Effector CD8-positive, alpha-beta T cell (primary cell): ENCODE measurements at places on chromosomes 3 and 15.
A peak's percentile ranks its signal among the peaks of the same experiment; 100 is the strongest.

DNA sequence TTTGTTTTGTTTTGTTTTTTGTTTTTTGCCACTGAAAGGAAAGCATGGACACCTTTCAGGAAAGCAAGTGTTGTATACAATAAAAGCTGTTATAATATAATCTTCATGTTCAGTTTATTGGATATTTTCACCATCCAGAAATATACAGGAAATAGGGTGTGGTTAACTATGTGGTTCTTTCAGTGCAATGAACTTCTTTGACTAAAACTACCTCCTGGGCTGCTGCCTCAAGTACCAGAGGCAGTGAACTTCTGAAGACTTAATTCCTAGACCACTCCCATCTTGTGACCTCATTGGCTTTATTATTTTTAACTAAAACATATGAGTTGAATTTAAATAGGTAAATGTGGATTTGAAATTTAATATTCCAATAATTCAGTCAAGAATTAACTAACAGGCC, 27.1 kb upstream of the TBL1XR1 start:
- DNase-seq, result no peak

DNA sequence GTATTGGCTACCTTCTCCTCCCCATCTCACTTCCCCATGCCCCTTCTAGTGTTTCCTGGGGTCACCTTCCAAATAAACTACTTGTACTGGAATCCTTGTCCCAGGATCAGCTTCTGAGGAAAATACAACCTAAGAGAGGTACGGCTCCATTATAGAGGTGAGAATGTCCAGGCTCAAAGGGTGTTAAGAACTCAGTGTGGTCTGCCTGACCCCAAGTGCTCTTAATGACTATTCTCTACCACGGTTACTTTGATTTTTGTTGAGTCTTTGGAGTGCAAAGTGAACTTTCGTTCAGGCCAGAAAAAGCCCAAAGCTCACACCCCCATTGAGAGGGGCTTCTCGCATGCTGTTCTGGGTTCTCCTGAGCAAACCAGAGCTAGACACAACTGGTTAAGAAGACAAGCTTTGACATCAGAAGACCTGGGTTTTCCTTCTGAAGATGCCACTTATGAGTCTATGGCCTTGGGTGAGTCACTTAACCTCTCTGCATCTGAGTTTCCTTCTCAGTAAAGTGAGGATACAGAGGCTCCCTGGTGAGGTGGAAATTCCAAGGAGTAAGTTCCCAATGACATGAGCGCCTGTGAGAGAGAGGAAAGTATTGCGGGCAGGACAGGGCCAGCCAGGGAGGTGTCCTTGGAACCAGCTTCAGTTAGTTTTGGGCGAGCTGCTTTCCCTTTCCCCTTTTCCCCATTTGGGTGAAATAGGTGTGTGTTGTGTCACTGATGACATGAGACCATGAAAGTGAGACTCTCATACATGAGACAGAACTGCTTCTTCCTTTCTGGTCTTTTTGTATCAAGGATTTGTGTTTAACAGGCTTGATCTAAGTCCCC, 475.0 kb upstream of the PROK2 start:
- DNase-seq, result no peak

DNA sequence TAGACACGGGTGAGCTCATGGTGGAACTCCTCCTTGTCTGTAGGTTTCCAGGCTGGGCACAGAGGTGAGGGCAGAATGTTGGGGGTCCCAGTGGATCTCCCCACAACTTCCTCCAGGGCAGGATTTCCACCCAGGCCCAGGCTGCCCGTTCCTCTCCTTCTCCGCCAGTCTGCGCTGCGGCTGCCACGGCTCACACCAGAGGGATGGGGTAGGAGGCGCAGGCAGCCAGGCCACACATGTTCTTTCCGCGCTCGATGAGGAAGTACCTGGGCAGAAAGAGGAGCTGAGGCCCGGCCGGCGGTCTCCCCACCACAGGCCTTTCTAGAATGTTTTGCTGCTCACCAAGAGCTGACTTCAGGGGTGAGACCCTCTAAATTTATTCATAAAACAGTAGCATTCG, 22.9 kb downstream of the CTSH start:
- DNase-seq, result no peak

- no peak for DNase-seq
Measured at GRCh38 chr15:42627485-42627884, 52.1 kb downstream of the STARD9 start.

DNA sequence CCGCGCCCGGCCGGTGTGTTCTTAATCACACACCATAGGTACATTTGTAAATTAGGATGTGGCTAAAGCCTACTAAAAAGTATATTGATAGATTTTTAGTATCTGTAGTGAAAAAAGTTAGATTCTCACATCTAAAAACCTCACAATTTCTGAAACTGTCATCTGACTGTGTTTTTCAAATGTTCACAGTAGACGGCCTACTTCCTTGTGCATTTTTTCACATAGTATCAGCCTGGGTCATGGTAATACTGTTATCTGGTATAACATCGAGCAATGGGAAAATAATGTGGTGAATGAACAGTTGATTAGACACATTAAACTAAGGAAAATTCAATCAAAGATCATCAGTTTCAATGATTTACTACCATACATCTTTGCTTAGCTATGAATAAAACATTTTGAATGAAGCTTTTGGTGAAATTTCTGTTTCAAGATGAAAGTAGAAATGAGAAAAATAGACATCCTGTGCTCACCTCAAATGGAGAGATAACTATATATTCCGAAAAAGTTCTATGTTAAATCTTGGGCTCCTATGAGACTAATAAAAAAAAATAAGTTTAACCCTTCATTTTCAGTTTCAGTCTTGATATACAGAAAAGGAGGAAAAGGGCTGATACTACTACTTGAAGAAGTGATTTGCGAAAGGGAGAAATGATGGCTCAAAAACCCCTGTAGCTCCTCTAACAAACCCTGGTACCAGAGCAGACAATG, 262.7 kb downstream of the ZBTB20 start:
- no peak for DNase-seq

- DNase-seq, result no peak
Measured at GRCh38 chr3:33380653-33381052, 59.6 kb downstream of the UBP1 start.

DNA sequence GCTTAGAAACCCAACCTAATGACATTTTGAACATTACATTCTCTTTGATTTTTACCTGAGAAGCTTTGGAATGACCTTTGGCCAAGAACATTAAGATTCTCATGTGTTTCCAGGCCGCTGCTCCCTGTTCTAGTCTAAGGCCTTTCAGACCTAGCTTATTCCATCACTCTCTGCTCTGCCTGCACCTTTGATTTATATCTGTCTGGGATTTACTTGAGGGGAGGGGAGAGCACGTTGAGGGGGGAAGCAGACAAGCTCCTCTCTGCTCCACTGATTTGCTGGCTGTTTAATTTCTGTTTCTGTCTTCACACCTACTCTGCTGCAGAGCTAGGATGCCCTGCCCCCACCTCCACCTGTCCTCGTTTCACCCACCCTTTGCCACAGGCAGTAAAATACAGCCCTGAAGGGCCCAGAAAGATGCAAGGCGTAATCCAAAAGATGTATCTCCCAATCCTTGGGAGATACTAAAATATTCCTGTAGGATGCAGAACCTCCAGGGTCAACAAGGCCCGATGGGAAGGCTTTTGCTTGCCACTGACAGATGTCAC, 429.8 kb downstream of the EPHB1 start:
- DNase-seq, result no peak

GRCh38 chr3:175948041-175948440, 1088.9 kb downstream of the NAALADL2 start:
- no peak for DNase-seq

- no peak for DNase-seq
Measured at GRCh38 chr3:188239035-188239434, 85.1 kb downstream of the LPP start.

DNA sequence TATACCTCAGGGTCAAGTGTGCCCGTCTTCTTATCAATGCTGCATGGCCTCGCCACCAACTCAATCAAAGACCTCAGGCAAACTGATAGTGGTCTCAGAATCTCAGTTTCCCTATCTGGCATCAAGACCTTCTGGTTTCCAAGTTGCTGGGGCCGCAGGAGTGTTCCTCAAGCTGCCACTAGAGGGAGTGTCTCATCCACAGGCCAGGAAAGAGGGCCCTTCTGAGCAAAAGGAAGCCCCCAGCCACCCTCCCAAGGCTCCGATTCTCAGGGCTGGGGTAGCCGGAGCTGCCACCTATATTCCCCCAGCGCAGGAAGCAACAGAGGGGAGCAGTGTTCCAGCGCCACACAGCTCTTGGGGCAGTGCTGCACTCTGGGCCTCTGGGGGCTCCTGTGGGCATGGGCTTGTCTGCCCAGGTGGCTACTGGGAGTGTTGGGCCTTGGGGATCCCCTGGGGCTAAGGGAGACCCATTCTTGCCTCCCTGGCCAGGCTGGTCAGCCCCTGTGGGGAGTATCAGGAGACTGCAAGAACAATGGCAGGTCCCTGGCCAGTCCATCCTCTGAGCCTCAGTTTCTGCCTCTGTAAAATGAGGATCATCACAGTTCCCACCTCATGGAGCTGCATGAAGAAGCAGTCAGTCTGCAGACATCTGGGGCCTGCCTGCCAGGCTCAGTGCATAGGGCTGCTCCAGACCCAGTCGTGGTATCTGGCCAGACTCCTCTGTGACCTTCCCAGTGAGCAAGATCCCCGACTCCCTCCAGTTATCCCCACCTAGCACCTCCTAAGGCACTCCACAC, 23.4 kb upstream of the SEC13 start:
- peak; percentile 27 for DNase-seq

- DNase-seq, result no peak
Measured at GRCh38 chr3:69568951-69569350, 170.3 kb upstream of the MITF start.

DNA sequence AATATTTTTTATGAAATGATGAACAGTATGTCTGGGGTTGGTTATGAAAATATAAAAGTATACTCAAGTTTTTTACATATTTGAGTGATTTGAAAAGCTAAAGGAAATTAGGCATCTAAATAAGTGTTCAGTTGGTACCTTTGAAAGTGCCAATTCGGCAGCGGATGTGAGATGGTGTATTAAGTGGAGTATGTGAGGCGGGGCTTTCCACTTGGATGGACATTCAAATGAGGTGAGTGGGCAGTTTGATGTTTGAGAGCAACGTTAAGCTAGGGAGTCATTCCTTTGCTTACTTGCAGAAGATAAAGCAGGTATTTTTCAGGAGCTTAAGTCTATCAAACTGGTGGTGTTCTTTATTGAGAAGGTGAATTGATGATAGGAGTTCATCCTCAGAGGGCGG, 189.0 kb upstream of the GOLIM4 start:
- DNase-seq, result no peak

GRCh38 chr3:149715247-149715646, 37.0 kb downstream of the COMMD2 start:
- no peak for DNase-seq

- DNase-seq, result no peak
Measured at GRCh38 chr15:38671006-38671387, 106.4 kb upstream of the RASGRP1 start.

DNA sequence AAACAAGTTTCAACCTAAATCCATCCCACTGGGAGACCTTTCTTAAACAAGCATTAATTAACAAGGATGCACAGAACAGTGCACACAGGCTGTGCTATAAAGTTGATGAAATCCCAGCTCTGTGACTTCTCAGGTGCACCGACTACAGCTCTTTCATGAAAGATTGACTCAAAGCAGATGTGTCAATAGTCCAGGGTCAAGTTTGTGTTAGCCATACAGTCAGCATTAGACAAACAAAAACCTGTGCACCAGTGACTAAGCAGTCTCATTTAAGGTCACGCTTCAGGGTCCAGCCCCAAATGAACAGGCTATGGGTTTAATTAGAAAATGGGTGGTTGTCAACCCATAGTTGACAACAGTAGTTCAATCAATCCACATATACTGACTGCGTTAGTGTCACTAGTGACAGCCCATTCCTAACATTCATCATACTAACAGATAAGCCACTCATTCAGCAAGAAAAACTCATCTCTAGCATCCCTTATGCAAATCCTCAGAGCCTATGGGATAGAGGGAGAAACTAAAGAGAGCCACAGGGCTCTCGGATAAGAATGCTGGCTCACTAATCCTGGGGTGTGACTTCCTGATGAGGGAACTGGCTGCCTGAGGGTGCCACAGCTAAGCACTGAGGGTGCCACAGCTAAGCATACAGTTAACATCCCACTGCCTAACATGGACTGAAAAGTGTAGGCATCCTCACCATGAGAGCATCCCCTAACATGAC, 84.1 kb downstream of the WNT5A start:
- no peak for DNase-seq

DNA sequence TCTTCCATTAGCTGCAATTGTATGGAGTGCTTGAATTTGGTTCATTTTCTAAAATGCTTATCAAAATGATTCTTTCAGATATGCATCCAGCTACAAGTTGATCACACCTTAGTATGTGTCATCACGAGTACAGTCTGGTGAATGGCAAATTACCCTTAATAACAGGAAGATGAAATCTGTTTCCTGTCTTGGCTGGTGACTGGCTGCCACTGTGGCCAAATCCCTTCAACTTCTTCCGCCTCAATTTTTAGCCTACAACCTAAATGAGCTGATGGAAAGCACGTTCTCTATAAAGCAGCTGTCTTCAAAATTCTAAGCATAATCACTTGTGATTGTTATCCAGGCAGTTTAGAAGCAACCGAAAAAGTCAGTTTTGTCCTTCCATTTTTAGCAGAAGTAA, 387.1 kb upstream of the NECTIN3 start:
- DNase-seq, result no peak

DNA sequence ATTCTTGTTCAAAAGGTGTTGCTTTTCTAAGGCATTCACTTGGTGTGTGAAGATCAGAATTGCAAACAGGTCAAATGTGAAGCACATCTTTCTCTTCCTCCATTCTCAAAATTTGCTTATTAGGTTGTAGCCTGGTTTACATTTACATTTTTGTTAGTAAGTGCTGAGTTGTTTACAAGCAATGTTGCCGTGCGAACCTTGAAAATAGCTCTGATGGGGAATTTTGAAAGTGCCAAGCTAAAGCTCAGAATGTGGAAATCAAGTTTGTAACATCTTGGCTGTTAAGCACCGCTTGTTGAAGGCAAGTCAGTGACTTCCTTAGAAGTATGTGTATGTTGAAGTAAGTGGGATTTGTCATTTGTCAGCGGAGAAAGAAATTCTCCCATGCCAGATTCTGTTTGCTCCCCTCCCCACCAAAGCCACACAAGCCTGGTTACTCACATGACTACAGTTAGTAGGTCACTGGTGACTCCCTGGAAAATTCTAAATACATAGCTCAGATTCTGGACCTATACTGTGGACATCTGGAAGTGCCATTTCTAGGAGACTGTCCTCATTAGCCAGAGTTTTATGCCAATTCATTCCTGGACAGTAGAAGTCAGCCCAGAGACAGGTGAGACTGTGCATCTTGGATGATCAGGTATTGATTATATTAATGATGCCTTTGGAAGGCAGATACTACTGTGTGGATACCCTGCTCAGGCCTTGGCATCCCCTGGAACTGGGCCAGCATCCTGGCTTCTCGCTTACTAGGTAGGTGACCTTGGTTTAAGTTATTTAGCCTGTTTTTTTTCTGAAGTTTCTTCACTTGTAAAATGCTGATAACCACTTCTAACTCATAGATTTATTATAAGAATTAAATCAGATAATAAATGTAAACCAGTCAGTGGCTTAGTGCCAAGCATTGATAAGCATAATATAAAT, 390.6 kb upstream of the SEMA6D start:
- no peak for DNase-seq

GRCh38 chr3:64539451-64540196, 148.2 kb downstream of the ADAMTS9 start:
- DNase-seq, result no peak

GRCh38 chr3:25097023-25097422, 331.0 kb upstream of the RARB start:
- DNase-seq, result no peak

- DNase-seq, result no peak
Measured at GRCh38 chr3:168036619-168037018, 59.1 kb downstream of the GOLIM4 start.
